ENCODE measurements at places on chromosomes 11 and 22.

- no peaks in the 10 kb centered on the region for H3K36me3 ChIP-seq
- H3K27me3 ChIP-seq = no peaks in the 10 kb centered on the region
- no peak for DNase-seq
- no peak overlapping the region for H3K4me3 ChIP-seq
Observed at GRCh38 chr11:61342207-61342803, 9.3 kb downstream of the TKFC start.

DNA sequence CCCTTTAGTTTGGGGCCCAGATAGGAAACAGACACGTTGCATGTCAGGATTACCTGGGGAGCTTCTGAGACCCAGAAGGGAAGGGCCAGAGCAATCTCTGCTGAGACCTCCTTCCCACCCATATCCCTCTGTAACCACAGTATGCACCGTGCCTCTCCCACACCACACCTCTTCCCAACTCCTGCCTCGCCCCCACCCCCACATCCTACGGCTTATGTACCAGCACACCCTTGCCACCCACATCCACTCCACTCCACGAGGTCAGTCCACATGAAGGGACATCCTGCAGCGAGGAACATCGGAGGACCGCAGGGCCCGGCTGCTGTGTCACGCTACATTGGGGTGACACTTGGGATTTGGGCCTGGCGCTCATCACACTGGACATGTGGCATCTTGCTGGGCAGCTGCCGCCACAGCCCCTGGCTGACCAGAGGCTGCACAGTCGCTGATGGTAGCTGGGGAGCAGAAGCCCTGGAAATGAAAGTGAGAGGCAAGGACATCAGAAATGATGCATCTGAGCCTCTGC lies 118.3 kb upstream of the LMO1 start:
- DNase-seq = no peak
- H3K4me1 ChIP-seq = no peaks in the 10 kb centered on the region
- no peak overlapping the region for H3K27ac ChIP-seq
- no peak overlapping the region for H3K4me3 ChIP-seq

- no peak overlapping the region for H3K4me3 ChIP-seq
- no peak overlapping the region for H3K27ac ChIP-seq
- H3K27me3 ChIP-seq = no peaks in the 10 kb centered on the region
- H3K4me1 ChIP-seq = peaks cover 6% of the 10 kb centered on the region
Observed at GRCh38 chr11:124123622-124124021, 8.4 kb downstream of the VWA5A start.

DNA sequence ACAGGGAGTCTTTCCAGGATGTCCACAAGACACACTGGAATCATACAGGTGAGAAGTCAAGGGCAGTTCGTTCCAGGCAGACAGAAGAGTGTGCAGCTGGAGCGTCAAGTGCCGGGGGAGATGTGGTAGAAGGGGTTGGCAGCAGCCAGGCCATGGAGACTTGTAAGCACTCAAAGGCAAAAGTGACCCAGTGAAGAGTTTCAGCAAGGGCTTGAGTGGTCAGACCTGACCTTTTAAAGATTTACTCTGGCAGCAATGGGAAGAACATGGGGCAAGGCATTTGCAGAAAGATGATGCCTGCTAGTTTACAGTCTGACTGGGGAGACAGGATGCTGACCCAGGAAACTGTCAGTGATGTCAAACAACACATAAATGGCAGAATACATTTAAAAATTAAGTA lies 29.0 kb downstream of the P4HA3 start:
- H3K4me3 ChIP-seq = no peak overlapping the region
- no peaks in the 10 kb centered on the region for H3K27me3 ChIP-seq
- no peaks in the 10 kb centered on the region for H3K36me3 ChIP-seq
- no peak overlapping the region for H3K27ac ChIP-seq
- H3K4me1 ChIP-seq = no peaks in the 10 kb centered on the region

- no peaks in the 10 kb centered on the region for H3K36me3 ChIP-seq
- peak overlapping the region; percentile 93 for H3K27ac ChIP-seq
- no peaks in the 10 kb centered on the region for H3K27me3 ChIP-seq
- peak overlapping the region; percentile 86 for H3K4me3 ChIP-seq
Observed at GRCh38 chr11:63767565-63768236, 874 bp downstream of the ZFTA start.
